GM13976 (cell line): ENCODE measurements at places on chromosomes 6 and 20.

GRCh38 chr6:45563844-45564243 is 186.1 kb upstream of the SUPT3H start:
- DNase-seq, result no peak

GRCh38 chr20:10508060-10508459 is 73.0 kb downstream of the SLX4IP start:
- DNase-seq, result no peak

GRCh38 chr20:53565254-53565653 is 28.4 kb downstream of the ZNF217 start:
- DNase-seq, result no peak

DNA sequence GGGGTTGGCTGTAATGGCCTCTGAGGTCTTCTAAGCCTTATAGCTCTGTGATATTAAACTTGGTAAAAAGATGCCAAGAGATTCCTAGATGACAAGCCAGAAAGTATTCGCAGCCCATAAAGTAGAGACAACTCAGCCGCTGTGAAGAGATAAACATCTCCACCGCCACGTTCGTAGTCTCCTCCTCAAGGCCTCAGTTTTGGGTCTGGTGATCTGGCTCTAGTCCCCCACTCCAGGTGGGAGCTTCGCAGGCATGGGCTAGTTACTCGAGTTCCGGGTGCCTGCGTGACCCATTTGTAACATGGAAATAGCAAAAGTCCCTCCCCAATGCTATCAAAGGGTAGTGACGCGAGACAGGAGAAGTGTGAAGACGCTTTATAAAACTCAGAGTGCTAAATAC is 28.3 kb upstream of the AFDN start:
- no peak for DNase-seq

GRCh38 chr6:15480525-15480924 is 182.3 kb downstream of the DTNBP1 start:
- DNase-seq, result no peak

DNA sequence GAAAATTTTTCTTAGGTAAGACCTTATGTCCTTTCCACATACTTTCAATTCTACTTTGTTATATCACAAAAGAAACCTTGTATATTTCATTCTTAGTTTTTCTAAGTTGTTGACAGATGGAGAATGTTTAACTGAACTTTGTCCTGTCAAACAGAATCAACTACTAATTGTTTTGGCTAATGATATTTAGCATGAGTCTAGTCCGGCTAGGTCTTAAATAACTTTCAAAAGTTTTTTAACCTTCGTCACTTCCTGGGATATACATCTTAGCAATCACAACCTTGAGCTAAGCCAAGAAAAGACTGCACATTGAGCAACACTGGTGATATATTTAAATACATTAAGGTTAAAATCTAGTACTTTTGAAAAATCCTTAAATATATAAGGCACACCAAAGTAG is 62.9 kb upstream of the RUNX2 start:
- no peak for DNase-seq

DNA sequence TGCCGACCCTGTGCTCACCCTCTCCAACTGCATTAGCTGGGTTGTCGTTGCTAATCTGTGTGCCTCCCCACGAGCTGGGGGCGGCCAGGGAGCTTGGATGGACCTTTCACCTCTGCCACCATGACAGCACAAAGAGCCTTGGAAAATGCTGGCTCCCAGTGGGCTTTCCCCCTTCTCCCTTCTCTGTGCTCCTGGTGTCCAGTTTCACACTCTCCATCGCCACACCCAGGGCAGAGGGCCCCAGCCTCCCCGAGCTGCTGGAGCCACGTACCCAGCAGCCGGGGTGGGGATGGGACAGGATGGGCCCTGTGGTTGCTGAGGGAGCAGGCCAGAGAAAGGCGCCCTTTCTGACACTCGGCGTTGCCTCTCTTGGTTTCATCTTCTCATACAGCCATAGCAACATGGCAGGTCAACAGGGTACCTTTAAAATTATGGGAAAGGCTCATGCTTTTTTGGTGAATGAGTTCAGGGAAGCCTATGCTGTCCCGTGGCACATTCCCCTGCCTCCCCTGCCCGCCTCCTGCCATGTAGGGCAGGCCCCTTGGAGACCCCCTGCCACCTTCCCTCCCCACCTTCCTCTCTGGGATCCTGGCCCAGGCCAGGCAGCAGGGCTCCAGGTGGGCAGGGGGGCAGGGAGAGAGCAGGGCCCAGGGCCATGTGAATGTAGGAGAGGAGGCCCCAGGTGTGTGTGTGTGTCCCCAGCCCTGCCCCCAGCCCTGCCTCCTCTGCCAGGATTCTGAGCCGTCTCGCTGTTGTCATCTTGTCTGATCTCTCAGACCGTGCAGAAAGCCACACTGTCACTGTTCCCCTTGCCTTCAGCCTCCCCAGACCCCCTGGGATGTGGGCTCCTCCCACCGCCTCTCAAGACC is 85.2 kb upstream of the CCDC167 start:
- no peak for DNase-seq

- DNase-seq, result peak; percentile 14
These were observed 144.5 kb downstream of the LPA start for GRCh38 chr6:160519603-160520042.

DNA sequence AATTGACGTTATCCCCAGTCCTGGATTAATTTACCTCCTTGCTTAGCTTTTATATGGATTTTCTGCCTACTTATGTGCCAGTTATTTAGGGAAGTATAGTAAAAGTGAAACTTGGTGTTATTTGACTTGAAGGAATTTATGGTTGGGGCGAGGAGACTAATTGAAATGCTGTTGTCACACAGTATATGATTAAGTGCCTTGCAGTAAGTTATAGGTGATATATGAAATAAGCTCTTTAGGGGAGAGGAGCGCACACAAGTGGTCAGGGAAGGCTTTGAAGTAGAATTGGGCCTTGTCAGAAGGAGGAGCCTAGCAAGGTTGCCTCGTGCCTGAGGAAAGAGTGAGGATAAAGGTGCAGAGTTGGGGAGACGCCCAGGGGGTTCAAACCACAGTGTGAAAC is 20.5 kb downstream of the NCOA7 start:
- DNase-seq, result no peak

DNA sequence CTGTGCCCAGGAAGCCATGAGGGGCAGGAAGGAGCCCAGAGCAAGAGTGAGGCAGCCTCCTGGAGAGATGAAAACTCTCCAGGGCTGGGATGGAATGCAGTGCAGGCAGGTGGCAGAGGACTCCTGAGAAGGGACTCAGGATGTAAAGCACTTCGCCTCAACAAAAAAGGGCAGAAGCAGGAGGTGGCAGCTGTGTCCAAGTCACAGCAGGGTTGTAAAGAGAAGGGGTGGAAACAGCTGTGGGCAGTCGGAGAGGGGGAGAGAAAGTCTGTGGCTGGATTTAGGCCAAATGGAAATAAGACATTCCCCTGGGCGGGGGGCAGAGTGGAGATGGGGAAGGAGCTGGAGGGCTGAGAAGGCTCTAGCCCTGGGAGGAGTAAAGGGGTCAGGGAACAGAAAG is 34.9 kb downstream of the CYP21A2 start:
- no peak for DNase-seq

- peak; percentile 67 for DNase-seq
These were observed 19.2 kb upstream of the MRPS10 start for GRCh38 chr6:42236682-42237473.
